MG63 (cell line): ENCODE measurements at places on chromosomes 6 and 20. TPM values are rescaled to one million over a fixed set of nuclear protein-coding genes. Genes with fewer than 3 reads are reported as not detected.

DNA sequence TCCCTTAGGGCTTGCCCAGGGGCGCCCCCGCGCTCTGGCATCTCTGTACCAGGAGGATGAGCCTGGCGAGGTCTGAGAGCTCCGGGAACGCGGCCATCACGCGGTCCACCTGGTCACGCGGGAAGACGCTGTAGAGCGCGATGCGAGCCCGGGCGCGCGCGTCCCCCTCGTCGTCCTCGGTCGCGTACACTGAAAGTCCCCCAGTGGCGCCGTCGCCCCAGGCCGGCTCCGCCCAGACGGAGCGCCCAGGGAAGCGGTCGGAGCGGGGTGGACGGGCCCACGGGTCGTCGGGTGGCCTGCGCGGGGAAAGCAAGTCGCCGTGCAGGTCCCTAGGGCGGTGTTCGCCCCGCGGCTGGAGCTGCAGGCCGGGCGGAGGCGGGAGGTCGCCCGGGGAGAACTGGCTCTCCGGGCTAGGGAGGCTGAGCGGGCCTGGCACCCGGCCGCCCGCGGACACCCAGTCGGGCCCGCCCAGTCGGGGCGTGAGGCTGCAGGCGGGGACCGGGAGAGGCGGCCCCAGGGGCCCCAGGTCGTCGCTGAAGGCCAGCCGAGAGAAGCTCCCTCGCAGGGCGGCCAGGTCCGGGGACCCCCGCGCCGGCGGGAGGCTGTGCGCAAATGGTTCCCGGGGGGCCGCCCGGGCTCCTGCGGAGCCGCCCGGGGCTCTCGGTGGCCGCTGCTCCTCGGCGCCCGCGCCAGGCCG is 34.0 kb downstream of the ZC3H12D start:
- DNase-seq, result no peak

DNA sequence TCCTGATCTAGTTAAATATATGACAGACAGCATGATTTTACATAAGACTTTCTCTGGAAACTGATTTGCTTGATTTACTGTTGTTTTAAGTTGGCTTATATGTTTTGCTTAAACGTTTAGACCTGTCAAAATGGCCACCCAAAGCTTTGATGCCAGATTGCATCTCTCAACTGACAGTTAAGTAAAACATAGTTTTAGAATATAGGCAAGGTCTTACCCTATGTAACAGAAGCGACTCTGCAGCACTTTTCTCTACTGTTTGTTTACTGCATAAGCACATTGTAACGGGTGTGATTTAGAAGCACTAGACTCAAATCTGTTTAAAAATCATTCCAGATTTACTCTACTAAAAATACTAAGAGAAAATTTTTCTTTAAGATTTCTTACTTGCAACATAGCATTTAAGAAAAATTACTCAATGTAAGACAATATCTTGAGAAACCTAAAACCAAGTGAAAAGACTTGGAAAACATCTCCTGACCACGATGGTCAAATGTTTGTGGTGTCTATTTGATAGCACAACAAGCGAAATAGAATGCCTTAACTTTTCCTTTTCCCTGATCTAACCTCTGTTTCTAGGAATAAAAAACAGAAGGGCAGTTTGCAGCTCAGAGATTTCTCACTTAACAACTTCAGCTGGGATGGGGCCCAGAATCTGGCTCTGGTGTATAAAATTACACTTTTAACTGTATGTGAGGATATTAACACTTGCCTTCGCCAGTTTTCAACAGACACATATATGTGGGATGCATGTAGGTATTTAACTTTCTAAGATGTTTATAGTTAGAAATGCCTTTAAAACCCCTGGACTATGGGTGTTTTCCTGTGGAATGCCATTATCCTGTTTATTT is 47.4 kb downstream of the AIG1 start:
- DNase-seq, result no peak

Gene MOCS1
- total RNA-seq, result 1.4 and 2.6 TPM in 2 replicates

DNA sequence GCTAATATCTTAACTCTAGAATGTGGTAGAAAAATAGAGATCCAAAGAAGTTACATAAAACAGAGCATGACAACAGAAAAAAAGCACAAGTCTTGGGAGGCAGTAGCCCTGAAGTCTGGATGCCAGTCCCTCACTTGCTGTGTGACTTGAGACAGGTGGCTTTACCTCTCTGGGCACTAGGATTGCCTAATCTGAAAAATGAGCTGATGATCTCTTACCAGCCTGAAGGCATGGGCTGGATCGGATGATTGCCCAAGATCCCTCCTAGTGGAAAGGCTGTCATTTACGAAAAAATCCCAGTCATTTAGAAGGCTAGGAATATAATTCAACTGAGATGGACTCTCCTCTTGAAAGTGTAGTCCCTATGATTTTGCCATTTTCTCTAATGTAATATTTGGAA is 10.9 kb upstream of the GCM1 start:
- DNase-seq, result no peak

DNA sequence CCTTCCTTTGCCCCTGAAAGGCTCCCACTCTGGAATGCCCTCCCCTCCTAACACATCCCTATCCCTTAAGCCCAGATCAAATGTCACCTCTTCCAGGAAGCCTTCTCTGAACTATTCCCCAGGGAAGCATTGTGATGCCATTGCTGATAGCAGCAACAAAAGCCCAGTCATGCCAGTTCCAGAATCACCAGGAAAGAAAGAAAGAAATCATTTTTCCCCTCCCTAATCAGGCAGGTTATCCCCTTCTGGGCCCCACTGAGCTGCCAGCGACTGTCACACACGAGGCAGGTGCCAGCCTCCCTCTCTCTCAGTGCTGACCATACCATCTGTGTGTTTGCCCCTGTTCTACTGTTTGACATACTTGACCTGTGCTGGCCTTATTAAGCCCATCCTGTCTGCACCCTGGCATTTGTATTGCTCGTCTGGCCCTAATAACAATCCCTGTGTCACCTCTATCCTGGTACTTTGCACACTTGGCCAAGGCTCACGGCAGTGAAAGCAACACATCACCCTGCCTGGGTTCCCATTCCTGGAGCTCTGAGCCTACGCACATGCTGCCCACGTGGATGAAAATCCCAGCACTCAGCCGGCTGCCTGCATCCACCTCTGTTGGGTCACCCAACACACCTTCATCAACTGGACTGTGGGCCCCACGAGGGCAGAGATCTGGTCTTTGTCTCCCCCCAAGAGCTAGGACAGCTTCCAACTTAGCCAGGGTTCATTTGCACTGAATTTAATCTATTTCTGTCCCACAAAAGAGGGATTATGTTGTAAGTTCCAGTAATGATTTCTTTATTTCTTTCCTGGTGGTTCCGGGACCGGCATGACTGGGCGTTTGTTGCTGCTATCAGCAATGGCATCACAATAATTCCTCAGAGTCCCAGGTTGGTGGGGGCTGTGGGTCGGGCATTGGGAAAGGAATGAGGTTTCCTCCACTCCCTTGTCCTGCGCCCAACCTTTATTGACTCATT is 5.3 kb upstream of the BPIFB1 start:
- no peak for DNase-seq

GRCh38 chr6:136769124-136769523 is 23.2 kb downstream of the MAP3K5 start:
- DNase-seq, result no peak

DNA sequence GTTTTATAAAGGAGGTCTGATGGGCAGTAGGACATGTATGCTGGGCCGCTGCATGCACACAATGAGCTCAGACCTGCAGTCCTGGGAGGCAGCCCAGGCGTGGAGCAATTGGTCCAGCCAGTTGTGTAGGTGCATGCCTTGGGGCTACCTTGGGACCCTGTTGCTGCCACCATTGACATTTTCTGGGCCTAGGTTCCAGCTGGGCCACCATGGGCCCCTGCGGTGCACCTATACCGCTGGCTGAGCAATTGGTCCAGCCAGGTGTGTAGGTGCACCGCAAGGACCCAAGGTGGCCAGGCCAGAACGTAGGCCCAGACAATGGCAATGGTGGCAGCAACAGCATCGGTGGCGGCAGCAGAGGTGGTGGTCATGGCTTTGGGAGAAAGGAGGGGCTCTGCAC is 143.9 kb downstream of the PXDC1 start:
- DNase-seq, result no peak

- peak; percentile 26 for DNase-seq
Observed at GRCh38 chr6:55825402-55826051, 49.9 kb downstream of the BMP5 start.

GRCh38 chr6:29517728-29518440 is 30.1 kb upstream of the MAS1L start:
- no peak for DNase-seq

GRCh38 chr6:133958791-133959190 is 5.8 kb downstream of the TBPL1 start:
- no peak for DNase-seq

Gene ZNF311
- total RNA-seq, result 1.4 TPM in 2 replicates
